CD4-positive, alpha-beta T cell (primary cell): ENCODE measurements at places on chromosomes 5 and 9. TPM values are rescaled to one million over a fixed set of nuclear protein-coding genes. Genes with fewer than 3 reads are reported as not detected.

DNA sequence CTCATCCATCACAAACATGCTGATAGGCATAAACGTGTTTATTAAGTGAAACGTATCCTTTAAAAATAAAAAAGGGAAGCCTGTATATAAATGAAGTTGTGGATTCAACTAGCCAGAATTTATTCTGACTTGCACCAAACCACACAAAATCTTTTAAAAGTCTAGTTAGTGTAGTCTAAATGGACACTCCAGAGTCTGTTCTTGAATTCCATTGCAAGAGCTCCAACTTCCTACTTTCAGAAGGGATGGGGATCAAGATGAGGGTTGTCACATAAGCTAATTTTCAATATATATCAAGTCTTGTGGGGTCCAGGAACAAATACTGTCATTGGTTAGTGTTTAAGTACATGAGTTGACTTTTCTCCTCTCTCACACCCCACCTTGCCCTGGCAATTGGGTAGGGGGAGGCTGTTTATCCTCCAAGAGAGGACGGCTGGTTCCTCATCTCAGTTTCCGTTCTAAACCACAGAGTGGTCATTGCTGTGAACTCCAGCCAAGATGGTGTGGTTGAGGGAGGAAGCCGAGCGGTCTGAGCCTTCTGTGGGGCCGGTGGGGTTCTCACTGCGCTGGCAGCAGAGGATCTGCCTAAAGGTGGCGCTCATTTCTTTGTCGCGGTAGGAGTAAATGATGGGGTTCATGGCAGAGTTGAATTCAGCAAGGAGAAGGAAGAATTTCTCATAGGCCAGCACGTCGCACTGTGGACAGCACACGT lies 163.2 kb downstream of the LPAR1 start:
- H3K4me3 ChIP-seq, result no peak overlapping the region
- no peaks in the 10 kb centered on the region for H3K4me1 ChIP-seq
- H3K27me3 ChIP-seq, result no peaks in the 10 kb centered on the region
- DNase-seq, result no peak
- H3K27ac ChIP-seq, result no peak overlapping the region
- no peaks in the 10 kb centered on the region for H3K36me3 ChIP-seq

GRCh38 chr5:11266331-11266730 lies 505.3 kb upstream of the DAP start:
- H3K4me3 ChIP-seq, result no peak overlapping the region
- H3K36me3 ChIP-seq, result no peaks in the 10 kb centered on the region
- no peak for DNase-seq
- no peaks in the 10 kb centered on the region for H3K4me1 ChIP-seq
- H3K27ac ChIP-seq, result no peak overlapping the region
- H3K27me3 ChIP-seq, result no peaks in the 10 kb centered on the region

DNA sequence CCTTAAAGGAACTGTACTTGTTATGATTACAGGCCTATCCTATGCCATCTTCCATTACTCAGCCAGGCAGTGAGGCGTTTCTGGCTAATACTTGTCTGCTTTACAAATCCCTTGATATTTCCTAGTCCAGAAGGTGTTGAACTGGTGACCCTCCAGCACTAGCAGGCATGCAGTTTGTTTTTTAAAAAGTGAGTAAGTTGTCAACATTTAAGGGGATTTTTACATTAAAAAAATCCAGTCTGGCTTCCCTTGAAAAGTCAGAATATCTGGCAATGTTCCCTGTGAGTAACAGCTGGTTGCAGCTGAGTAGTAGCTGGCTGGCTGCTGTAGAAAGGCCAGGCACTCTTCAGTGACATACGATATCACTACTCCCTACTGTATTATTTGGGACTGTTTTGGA lies 21.8 kb downstream of the GRIN3A start:
- no peak for DNase-seq
- H3K4me1 ChIP-seq, result no peaks in the 10 kb centered on the region
- no peaks in the 10 kb centered on the region for H3K27me3 ChIP-seq
- no peak overlapping the region for H3K27ac ChIP-seq
- no peak overlapping the region for H3K4me3 ChIP-seq
- H3K36me3 ChIP-seq, result no peaks in the 10 kb centered on the region

The ZNF454 gene
- not detected for total RNA-seq

The EDIL3 gene
- total RNA-seq, result not detected
